ENCODE measurements at places on chromosomes 4 and X.

- no peak for DNase-seq
Measured at GRCh38 chr4:117425636-117426035, 340.3 kb upstream of the TRAM1L1 start.

GRCh38 chr4:101217353-101218031, 129.8 kb downstream of the PPP3CA start:
- no peak for DNase-seq

GRCh38 chr4:53682196-53682595, 90.9 kb upstream of the LNX1 start:
- DNase-seq: no peak

- DNase-seq: no peak
Measured at GRCh38 chrX:118552121-118552900, 56.7 kb downstream of the DOCK11 start.

GRCh38 chr4:88446124-88446523, 10.8 kb upstream of the HERC5 start:
- DNase-seq: no peak

GRCh38 chr4:47863486-47863885, 25.6 kb upstream of the CORIN start:
- no peak for DNase-seq

DNA sequence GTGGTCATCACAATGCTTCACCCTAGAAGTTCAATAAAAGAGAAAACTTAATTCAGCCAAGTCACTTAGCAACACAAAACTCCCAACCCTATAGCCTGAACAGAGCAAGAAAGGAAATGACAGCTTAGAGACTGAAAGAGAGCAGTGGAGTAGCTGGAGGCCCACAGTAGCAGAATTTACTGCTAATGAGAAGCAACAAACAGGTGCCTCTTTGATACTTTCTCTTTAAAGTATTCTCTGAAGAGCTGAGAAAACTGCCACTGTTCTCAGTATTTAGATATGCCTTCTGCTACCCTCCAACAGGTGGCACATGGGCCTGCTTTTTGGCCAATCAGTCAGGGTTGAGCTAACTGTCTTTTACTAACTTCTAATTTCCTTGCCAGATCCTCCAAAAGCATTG, 240.0 kb downstream of the GPC3 start:
- no peak for DNase-seq

DNA sequence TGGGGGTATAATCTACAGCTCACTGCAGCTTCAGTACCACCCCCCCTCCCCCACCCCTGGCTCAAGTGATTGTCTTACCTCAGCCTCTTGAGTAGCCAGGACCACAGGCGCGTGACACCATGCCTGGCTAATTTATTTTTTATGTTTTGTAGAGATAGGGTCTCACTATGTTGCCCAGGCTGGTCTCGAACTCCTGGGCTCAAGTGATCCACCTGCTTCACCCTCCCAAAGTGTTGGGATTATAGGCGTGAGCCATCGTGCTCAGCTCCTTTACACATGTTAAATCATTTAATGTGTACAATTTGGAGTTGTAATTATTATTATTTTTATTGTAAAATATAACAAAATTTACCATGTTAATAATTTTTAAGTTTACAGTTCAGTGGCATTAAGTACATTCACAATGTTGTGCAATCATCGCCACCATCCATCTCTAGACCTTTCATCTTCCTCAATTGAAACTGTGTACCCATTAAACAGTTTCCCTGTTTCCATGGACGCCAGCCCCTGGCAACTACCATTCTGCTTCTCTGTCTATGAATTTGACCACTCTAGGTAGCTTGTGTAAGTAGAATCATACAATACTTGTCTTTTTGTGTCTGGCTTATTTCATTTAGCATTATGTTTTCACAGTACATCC, 6.1 kb downstream of the SLAIN2 start:
- DNase-seq: no peak

DNA sequence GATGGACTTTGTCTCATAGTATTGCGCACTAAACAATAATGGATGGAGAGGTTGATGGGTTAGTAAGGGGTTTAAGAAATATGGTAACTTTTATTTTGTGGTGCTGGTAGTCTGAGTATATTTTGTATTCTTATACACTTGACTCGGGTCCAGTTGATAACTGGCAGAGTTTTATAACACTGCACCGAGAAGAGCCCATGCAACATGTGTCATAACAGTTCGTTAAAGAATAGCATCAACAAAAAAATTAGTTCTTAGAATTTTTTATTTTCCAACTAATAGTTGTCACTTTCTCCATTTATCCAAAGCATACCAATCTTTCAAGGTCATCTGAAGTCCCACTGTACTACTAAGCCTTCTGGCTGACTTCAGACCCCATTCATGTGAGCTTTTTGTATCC, 175.1 kb downstream of the SOWAHB start:
- no peak for DNase-seq

- no peak for DNase-seq
Measured at GRCh38 chr4:6293097-6293445, 23.4 kb downstream of the WFS1 start.

GRCh38 chr4:164288578-164288977, 465.4 kb upstream of the SMIM31 start:
- no peak for DNase-seq

- no peak for DNase-seq
Measured at GRCh38 chrX:47593522-47593921, 11.3 kb downstream of the TIMP1 start.

DNA sequence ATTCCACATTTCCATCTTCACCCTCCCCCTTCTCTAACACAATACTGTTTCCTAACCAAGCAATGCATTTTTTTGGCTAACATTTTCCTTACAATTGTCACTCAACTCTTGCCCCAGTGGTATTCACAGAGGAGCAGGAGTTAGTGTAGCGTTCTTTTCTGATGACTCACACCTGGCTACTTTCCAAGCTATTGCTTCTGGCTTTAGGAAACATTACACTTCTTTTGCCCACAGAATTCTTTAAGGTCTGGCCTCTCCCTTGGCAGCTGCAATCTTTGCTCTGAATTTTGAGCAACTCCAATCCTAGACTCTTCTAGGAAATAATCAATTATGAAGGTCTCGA, 27.5 kb upstream of the PDGFC start:
- DNase-seq: peak; percentile 9

DNA sequence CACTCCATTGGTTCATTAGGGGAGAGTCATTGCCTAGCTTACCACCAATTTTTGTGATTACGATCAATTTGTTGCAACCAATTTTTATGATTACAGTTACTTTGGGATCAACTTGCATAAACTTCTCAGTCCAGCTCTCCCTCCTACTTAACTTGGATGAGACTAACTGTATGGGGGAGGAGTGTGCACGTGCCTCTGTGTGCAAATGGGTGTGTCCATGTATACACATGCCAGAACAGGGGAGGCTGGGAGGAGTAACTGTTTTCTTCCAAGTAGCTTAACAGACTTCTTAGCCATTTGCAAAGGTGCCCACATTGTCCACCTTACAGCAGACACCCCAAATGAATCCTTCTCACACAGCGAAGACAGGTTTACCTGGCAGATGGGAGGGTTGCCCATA, 117.7 kb upstream of the VCX3B start:
- DNase-seq: no peak

DNA sequence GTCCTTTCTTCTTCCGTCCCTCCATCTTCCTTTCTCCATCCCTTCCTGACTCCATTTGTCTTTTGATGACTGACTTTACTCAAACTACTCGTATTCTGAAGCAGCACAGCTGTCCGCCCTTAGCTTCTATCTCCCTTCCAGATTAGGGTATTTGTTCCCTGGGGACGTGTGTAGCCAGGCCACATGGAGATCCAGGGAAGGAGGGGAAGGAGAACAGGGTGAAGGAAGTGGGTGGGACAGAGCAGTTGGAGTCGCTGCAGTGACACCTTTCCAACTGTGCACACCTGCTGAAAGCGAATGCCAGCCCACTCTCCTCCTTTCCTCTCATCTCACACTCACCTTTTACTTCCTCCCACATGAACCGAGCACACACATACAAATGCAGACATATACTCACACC, 323.8 kb downstream of the DCTD start:
- DNase-seq: no peak

DNA sequence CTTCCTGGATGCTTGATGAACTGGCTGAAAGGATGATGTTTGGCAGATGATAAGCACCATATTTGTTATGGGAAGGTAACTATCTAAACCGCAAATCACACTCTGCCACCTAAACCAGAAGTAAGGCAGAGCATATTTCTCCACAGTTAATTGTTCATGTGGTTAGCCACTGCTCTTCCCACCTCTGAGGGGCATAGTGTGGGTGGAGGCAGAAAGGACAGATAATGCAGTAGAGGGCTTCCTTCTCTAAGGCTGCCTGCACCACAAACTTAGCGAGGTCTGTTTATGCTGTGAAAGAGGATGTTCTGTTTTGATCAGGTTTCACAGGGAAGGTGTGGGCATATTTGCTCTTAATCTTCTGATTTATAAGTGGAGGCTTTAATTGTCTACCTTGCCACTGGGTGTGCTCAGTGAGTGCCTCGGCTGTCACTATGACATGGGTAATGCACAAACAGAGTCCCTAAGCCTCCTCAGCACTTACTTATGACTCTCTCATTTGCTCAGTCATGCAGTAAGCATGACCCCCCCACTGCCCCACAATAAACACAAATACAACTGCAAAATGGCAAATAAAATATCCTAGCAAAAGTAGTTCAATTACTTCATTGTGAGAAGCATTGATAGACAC, 401.0 kb downstream of the TMA16 start:
- DNase-seq: no peak

DNA sequence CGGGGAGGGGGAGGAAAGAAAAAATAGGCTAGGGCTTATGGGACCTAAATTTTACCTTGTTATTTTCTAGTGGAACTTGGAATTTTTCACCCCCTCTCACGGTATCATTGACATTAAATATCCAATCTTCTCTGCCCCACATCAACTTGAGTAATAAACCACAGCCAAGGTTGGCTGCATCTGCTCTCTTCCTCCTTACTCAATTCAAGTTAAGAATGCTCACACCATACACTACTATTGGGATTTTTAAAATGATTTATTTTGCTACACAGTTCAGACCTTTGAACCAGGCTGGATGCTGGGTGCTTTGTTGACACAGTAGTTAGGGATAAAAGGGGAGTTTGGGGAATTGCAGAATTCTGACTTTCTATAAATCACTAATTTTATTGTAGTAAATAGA, 78.2 kb upstream of the DHX15 start:
- DNase-seq: no peak

GRCh38 chr4:98625920-98626319, 32.5 kb downstream of the TSPAN5 start:
- DNase-seq: no peak

DNA sequence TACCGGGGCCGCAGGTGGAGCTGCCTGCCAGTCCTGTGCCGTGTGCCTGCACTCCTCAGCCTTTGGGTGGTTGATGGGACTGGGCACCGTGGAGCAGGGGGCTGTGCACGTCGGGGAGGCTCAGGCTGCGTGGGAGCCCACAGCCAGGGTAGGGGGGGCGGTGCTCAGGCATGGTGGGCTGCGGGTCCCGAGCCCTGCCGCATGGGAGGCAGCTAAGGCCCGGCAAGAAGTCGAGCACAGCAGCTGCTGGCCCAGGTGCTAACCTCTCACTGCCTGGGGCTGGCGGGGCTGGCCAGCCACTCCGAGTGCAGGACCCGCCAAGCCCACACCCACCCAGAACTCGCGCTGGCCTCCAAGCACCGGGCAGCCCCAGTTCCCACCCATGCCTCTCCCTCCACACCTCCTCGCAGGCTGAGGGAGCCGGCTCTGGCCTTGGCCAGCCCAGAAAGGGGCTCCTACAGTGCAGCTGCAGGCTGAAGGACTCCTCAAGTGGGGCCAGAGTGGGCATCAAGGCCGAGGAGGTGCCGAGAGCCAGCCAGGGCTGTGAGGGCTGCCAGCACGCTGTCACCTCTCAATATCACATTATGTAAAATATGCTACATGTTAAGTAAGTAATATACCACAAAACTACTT, 104.1 kb downstream of the COX7B2 start:
- no peak for DNase-seq

- no peak for DNase-seq
Measured at GRCh38 chr4:100968046-100968445, 379.3 kb downstream of the PPP3CA start.

DNA sequence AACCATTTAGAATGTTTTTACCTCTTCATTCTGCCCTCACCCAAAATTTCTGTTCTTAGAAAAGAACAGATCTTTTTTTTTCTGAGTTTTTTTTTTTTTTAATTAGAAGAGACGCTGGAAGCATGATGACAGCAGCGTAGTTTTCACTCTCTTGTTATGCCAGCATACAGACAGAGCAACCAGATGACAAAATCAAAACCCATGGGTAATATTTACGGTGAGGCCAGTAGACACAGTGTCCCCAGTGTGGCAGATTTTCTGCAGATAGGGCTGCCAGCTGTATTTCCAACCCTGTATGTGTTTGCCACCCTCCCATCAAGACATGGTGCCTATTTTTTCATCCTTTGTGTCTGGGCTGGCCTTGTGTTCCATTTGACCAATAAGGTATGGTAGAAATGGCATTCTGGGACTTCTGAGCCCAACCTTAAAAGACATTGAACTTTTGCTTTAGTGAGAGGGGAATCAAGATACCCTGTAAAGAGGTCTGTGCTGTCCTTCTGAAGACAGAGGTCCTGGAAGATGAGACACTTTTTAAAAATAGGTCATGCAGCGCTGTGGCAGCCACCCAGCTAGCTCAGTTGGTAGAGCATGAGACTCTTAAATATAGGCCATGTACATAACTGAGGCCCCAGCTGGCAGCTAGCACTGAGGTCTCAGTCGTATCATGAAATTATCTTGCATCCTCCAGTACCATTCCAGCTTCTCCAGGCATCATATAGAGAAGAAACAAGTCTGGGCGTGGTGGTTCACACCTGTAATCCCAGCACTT, 6.7 kb upstream of the ZNF41 start:
- no peak for DNase-seq

DNA sequence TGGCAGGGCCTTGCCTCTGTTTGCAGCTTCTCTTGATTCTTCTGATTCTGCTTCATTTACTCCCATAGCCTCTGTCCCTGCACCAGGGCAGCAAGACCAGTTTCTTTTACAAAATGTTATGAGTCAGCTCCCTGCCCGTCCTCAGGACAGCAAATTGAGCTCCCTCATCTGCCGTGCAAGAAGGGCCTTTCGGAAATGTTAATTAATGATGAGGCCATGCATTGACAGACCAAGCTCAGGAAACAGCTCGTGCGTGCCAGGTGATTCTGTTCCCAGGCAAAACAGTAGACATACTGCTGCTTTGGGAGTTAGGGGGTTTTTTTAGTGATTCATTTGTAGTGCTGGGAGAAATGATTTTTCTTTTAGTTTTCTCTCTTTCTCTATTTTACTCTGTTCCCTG, 231.7 kb downstream of the FBXW7 start:
- DNase-seq: no peak

All from pons (tissue), 1 donor.